ENCODE measurements at places on chromosomes 5 and 9. TPM values are rescaled to one million over a fixed set of nuclear protein-coding genes. Genes with fewer than 3 reads are reported as not detected.

- no peak for DNase-seq
These were observed 929.9 kb downstream of the TLE4 start for GRCh38 chr9:80501635-80502034.

DNA sequence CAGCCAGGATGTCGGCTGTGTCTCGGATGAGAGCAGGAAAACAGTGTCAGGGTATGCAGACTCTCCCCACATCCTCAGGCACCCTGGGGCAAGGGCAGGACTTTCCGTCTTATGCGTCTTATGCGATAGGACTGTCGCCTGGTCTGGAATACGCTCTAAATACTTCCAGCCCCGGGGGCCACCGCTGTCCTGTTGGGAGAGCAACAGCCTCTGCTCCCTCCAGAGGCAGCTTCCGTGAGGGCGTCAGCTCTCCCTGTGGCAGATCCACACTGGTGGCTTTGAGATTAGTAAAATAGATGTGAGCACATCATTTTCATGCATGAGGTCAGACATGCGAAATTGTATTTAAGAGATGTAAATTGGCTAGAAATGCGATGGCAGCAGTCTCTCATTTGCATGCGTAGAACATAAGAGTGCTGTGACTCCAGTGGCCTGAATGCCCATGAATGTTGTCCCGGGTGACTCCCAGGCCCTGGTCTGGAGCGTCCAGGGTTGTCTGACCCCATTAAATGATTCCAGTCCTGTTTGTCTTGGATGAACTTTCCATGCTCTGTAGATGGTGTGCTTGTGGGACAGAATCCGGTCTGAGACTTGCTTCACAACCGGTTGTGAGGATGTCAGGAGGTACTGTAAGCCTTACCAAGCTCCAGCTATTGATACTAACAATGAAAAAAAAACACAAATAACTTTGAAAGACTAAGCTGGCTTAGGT lies 228.2 kb downstream of the SYK start:
- DNase-seq = no peak

- DNase-seq = no peak
These were observed 419.1 kb downstream of the NR2F1-AS1 start for GRCh38 chr5:93161661-93162654.

DNA sequence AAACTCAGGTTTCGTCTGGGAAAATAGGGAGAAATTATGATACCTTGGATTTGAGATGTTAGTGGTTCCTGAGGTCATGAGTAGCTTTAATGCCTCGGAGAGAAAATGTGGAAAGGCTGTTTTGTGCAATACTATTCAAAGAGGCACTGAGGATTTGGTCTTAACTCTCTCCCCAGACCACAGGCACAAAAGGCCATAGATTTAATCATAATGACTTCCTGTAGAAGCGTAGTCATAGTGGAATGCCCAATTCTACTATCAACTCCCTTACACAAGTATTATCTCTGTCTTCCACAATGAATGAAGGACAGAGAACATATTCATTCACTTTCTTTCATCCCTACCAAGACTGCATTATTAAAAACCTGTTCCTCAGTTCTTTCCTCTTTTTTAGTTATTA lies 153.0 kb upstream of the FTMT start:
- no peak for DNase-seq

DNA sequence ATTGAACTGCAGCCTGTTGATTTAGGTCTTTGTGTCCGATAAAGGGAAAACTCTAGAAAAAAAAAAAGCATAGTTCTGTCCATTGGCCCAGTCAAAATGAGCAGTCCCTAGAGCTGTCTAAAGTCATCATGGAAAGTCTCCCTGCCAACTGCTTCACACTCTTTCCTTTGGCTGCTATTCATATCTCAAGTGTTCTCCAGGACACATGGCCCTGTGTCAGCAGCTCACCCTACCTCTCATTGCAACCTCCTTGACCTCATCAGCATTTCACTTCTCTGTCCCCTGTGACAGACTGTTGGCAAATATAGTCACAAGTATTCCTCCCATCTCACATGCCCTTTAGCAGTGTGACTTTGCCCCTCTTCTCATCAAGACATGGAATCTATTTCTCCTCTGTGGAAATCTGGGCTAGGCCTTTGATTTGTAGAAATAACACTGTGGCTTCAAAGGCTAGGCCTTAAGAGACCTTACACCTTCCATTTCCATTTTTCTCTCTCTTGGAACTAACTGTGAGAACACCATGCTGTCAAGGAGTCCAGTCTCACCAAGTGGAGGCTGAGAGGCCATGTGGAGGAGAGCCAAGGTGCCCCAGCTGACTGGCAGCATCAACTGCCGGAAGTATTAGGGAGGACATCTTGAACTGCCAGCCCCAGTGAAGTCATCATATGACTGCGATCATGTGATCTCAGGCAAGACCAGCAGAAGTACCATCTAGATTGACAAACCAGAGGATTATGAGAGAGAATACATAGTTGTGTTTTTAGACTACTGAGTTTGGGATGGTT lies 149.4 kb upstream of the TARS1 start:
- DNase-seq = no peak

TLN1 gene
- 215 TPM for polyA plus RNA-seq

LAMC3 gene
- polyA plus RNA-seq = not detected
